NCI-H2171 (cell line): ENCODE measurements at places on chromosomes 12 and 14.

GRCh38 chr12:89238593-89238992 is 113.7 kb downstream of the DUSP6 start:
- DNase-seq, result no peak

GRCh38 chr12:27260746-27261145 is 16.7 kb downstream of the STK38L start:
- no peak for DNase-seq

- DNase-seq, result no peak
These were observed 2.7 kb downstream of the APPL2 start for GRCh38 chr12:105233041-105233905.

DNA sequence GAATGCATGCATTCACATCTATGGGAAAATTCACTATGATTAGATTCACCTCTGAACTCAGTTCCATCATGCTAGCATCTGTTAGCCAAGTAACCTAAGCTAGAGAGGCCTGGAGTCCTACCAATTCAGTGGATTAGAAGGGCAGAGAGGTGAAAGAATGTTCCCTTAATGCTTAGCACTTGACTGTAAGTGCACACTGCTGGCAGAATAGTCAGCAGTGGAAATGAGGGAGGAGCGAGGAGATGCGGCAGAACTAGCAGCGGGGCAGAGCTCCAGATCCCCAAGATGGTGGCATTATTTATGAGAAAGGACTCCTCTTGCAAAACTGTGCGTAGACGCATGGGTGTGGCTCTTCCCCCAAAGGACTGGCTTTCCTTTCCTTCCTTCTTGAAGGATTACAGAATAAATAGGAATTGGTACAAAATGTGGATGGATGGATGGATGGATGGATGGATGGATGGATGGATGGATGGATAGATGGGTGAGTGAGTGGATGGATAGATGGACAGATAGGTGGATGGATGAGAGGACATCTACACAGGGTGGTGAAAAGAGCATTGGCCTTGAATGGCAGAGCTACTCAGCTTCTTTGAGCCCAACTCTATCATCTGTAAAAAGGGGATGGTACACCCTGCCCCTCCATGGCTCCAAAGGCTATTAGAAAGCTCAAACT is 227.2 kb downstream of the CHST11 start:
- no peak for DNase-seq

- DNase-seq, result no peak
These were observed 29.2 kb downstream of the ERG28 start for GRCh38 chr14:75631453-75631831.

GRCh38 chr14:76640923-76641395 is 120.3 kb upstream of the VASH1 start:
- DNase-seq, result no peak

DNA sequence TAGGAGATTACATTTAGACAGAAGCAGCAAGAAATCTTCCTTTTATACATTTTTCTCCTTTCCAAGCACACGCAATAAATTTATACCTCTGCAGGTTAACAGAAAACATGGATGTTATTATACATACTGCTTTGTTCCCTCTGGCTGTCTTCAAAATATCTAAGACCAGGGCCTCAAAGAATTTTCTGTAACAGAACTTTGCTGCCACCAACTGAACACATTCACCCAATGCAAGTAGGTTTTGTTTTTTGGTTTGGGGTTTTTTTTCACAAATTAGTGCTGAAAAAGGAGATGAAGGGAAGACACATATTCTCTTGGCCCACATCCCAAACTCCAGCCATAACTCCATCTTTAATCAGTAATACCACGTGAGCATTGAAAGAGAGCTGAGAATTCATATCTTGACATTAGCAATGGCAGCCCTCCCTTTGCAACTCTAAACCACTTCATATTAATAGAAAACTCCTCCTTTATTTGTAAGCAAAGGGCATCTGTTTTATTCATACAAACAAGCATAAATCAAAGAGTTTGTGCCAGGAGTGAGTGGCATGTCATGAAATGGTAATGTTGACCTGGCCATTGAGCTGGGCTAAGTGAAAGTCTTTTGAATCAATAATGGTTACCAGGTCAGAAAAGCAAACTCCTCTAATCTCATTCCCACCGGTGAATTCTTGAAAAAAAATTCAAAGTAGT is 150.8 kb upstream of the FSCB start:
- DNase-seq, result no peak

- no peak for DNase-seq
These were observed 37.2 kb upstream of the RBM19 start for GRCh38 chr12:114003286-114003685.

GRCh38 chr12:106831699-106832098 is 57.2 kb downstream of the RIC8B start:
- DNase-seq, result no peak

GRCh38 chr14:24376448-24377070 is 8.6 kb downstream of the NFATC4 start:
- DNase-seq, result no peak

DNA sequence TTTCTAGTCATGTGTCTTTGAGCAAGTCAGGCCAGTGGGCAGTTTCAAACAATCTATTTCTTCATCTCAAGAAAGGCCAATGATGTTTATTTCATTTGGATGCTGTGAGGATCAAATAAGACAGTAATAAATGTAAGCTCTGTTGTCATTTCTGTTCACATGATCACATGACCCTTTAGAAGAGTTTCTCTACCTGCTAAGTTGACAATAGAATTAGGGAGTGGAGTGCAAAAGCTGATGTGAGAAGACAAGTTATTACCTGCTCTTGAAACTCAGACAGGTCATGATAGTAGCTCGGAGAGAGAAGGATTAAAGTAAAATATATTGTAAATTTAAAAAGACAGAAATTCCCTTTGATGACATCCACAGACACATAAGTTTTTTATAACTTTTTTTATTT is 37.3 kb upstream of the DCN start:
- no peak for DNase-seq

GRCh38 chr14:24938593-24938992 is 111.4 kb downstream of the STXBP6 start:
- no peak for DNase-seq

DNA sequence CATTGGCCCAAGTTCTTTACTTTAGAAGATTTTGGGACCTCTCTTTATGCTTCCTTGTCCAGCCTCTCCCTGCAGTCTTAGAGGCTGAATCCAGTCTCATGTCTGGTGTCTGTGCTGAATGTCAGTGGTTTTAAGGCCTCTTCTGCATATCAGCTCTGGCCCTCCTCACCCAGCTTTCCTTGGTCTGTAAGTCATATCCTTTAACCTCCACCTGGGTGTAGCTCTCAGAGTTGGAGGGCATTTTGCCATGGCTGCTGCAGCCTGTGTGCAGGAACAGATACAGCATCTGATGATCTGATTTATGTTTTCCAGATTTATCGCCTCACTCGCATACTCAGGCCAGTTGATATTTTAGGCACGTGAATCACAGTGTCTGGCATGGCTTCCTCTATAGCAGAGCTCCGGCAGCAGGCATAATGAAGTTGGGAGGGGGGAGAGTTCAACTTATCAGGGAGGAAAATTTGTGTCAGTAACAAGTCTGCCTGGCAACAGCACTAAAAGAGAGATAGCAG is 335.0 kb downstream of the PCNX1 start:
- DNase-seq, result no peak

DNA sequence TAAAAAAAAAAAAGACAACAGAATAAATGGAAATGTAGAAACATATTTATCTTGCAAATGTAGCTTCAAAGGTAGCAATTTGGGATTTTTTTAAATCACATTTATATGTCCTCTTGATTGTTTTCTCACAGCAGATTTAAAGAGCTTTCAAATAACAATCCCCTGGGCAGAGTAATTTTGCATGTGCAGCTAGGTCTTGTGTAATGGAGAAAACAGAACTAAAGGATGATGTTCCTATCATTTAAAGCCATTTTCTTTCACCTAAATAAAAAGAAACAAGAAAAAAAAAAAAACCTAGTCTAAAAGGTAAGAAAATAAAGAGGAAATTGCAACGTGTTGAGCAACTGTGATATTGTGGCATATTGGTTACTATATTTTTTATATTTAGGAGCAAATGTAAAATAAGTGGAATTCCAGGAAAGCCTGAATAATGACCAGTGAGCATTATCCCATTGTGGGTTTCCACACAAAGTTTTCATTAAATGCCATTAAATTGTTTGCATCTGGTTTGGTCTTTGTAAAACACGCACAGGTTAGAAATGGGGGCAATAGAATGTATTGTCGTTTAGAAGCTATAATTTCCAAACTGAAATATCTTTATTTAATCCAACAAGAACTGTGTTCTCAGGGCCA is 215.6 kb downstream of the SLC6A15 start:
- DNase-seq, result no peak

- no peak for DNase-seq
These were observed 89.1 kb downstream of the BBS10 start for GRCh38 chr12:76259106-76259505.

DNA sequence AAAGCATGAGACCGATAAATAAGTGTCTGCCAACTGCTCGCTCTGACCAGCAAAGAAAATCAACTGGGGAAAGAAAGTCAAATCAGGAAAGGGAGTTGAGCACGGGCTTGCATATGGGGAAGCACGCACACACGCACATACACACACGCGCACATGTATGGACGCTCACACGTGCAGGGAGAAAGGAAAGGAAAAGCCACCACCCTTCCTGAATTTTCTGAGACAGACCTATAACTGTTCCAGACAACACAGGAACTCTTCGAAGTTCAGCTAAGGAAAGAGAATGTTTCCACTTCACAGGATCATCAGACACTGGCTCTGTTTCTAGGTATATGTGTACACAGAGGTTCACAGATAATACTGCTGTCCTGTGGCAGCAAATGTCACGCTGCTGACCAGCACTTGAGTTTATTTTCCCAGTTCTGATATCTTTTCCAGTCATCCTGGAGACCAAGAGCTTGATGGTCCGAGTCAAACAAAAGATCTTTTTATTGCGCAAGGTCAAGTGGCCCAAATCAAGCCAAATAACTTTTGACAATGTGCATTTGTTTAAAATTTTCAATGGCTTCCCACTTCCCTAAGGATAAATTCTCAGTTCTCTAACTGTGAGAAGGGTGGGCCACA is 82.1 kb upstream of the TMCC3 start:
- no peak for DNase-seq

DNA sequence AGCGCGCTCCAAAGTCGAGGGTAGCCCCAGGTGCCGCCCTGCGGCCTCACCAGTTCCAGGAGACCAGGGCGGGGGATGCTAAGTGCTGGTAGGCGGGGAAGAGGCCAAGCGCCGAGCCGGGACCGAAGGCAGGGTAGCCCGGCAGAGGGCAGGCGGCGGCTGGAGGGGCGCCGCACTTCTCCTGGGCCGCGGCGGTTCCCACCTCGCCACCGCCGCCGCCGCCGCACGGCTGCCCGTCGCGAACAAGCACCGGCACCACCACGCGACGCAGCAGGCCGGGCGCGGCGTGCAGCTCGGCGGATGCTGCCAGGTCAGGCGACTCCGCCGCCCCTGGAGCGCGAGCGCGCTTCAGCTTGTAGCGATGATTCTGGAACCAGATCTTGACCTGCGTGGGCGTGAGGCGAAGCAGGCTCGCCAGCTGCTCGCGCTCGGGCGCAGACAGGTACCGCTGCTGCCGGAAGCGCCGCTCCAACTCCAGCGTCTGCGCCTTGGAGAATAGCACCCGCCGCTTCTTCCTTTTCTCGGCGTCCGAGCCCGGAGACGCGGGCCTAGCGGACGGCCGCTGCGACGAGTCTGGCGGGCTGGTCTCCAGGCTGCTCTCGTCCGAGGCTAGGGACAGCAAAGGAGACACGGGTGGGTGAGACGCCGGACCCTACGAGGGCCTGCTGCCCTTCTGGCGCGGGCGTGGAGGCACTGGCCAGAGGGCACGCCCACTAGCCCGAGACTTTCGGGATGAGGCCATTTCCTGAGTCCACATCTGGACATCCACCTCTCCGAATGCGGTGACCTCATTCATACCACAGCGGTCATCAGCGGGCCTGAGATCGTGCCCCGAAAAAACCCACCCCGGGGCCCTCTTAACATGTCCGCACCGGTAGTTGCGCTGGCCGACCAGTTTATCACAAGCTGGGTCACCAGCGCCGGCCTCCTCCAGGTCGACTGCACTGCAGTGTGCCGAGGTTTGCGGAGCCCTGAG is 1.3 kb downstream of the NKX2-8 start:
- peak; percentile 42 for DNase-seq

- no peak for DNase-seq
These were observed 6.4 kb downstream of the SSH1 start for GRCh38 chr12:108850854-108851573.

DNA sequence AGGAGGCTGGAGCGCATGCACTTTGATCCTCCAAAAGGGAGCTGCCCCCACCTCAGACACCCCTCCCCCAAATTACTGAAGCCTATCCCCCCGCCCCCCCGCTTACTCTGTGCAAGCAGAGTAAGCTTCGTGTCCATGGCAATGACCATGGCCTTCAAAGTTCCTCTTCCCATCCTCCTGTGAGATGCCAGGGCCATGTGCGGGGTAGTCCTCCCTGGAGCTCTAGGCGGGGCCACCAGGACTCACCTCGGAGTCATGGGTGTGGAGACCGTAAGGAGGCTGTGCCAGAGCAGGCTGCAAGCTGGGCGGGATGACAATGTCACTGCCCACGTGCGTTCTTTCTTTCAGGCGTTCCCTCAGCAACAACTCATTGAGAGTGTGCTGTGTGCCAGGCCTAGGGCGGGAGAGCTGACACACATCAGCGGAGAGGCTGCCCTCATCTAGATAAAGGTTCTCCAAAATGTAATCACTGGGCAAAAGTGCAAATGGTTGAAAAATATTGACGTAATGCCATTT is 66.8 kb downstream of the C14orf132 start:
- no peak for DNase-seq

- DNase-seq, result no peak
These were observed 21.3 kb upstream of the SRRM4 start for GRCh38 chr12:118959985-118960560.

DNA sequence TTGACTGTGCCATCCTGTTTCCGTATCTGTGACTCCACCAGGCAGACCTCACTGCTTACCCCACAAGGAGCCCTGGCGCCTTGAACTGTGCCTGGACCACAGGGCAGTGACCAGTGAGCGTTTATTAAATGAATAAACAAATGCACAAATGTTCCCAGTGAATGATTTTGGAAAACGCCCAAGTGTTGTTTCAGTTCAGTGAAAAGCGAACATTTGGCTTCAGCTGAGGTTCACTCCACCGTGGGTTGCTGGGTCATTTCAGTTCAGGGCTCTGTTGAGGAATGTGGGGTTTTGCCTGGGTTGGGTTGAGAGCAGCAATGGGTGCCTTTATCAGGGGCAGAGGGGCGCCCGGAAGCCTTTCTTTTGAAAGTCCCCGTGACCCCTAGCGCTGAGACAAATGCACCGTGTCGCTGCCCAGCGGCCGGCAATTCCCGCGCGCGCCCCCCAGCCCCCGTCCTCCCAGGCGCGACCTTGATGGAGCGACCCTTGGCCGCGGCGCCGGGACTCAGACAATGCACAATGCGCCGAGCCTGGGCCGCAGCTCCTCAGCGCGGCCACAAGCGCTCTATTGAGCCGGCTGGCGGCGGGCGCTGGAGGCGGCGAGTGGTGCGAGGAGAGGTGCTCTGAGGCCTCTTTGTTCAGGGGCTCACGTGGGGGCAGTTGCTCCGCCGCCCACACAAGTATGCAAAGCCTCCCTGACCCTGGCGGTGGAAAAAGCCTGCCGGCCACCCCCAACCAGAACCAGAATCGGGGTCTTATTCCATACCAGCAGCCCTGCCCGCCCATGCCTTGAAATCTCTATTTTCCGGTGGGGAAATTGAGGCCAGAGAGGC is 40.5 kb upstream of the CLMN start:
- no peak for DNase-seq
